ENCODE measurements at places on chromosomes 12 and 14.

DNA sequence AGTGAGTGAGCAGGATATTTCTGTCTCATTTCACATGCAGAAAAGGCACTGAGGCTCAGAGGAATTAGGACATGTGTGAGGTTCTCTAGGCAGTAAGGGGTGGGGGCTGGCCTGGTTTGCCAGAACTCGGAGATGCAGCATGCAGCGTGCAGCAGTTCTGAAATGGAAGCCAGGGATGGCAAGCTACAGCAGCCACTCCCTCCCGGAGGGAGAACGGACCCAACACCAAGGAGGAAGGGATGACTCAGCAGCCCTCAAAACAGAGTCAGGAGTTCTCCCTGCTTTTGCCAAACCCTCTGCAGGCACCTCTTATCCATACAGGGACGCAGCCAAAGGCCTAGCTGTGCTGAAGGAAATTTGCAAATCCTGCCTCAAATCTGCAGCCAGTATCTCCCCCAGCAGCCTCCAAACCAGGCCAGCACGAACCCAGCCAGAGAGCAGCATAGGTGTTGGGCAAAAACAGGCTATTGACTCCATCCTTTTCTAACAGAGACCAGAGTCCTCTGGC, 10.3 kb upstream of the SERPINA3 start:
- ATAC-seq = no peak

DNA sequence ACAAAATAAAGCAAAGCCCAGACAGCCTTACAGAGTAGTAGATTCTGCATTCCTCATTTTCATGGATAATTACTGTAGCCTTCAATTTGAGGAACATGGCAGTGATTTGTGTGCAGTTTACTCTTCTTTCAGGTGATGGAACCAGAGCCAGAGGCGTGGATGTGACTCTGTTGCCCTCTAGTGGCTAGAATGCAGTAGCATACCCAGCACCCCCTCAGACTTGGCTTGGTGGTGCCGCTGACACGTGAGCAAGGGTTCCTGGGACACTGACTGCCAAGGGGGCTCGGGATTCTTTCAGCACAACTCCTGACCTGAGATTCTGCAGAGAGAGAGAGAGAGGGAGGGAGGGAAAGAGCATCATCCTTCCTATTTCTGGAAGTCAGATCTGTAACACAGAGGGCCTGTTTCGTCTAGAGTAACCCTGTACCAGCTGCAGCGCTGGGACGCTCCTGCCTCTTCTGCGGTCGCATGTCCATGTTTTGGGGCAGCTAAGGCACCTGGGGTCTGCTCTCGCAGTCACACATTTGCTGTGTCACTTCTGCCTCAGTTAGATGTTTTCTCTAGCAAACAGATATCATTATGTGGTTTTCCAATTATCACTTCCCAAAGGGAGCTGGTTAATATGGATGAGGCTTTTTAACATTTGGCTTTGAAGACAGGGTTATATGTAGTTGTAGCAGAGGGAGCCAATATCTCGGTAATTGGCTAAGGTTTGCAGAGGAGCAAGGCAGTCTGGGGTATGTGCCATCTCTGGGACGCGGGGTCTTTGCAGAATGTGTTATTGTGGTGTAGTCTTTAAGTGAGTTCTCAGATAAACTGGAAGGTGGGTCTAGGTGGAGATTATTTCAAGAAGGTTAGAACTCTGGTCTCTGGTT, 428.1 kb downstream of the NRXN3 start:
- peak; percentile 76 for ATAC-seq

GRCh38 chr12:73514672-73515071, 1023.0 kb upstream of the ATXN7L3B start:
- peak; percentile 41 for ATAC-seq

GRCh38 chr14:63496837-63497400, 46.3 kb downstream of the PPP2R5E start:
- no peak for ATAC-seq

GRCh38 chr12:120012067-120012621, 23.1 kb downstream of the BICDL1 start:
- ATAC-seq = peak; percentile 92

DNA sequence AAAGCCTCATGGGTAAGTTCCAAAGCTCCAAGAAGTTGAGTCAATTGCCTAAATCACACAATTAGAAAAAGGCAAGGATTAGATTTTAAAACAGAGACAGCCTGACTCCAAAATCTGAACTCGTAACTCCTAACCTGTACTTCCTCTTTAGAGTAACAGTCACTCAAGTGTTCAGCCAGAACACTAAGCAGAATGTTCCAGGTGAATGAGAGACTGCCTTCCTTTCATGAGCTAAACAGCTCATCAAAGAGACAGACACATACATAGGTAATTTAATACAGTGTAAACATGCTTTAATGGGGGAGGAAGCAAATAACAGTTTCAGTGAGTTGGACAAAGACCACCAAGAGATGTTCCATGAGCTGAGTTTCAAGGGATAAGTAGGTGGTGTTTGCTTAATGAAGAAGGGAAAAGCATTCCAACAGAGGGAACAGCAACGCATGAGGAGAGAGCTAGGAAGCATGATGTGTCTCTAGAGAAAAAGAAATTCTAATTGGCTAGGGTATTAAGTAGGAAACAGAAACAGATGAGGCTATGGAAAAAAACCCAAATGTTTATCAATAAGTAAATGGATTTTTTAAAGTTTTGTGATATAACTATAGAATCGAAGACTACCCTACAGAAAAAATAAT, 403.9 kb downstream of the MED13L start:
- no peak for ATAC-seq

DNA sequence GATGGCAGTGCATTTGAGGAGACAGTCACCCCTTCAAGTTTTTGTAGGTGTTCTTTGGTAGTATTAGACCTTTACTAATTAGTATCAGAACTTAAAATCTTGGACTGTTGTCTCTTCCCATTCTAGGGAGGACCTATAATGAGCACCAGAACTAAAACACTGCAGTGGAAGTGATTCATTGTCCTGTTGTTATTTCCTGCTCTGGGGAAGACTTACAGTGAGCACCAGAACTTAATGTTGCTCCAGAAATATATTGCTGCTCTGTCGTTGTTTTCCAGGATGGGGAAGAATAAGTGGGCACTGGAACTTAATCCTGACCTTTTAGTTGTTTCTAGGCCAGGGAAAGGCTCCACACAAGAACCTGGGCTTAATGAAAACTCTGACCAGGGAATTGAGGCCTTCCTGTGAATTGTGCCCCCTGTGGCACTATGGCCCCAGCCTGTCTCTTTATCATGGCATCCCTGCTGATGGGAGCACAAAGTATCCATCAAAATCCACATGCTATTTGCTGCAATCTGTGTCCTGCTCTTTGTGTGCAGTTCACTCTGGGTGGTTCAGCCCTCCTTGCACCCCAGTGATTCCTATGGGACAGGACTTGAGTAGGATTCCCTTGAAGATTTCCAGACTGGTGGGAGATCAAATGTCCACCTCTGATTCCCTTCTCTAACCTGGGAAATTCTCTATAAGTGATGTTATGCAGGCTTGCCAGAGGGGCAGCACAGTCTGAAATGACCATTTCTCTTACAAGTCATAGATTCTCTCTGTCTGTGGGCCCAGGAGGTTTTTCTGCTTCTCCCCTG, 175.8 kb downstream of the PAWR start:
- ATAC-seq = no peak

DNA sequence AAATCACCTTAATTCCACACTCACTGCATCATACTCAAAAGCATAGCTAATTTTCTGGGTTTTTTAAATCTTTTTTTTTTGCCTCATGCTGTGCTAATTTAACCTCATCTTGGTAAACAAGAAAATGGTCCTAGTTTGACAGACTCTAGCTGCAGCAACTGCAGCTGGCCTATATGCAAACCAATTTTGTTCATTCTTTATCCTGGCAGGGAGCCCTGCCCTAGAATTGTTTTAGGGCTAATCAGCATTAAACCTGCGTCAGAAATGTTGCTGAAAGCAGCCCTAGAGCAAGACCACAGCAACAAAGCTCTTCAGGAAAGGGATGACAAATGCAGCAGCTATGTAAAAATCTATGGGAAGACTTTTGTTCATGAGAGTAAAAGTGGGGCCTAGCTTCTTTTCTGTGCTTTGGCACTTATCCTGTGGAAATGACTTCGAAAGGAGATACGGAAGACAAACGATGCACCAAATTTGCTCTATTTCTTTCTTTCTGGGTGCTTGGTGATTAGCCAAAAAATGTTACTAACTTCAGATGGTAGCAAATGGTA, 72.2 kb downstream of the DENND5B start:
- ATAC-seq = no peak

DNA sequence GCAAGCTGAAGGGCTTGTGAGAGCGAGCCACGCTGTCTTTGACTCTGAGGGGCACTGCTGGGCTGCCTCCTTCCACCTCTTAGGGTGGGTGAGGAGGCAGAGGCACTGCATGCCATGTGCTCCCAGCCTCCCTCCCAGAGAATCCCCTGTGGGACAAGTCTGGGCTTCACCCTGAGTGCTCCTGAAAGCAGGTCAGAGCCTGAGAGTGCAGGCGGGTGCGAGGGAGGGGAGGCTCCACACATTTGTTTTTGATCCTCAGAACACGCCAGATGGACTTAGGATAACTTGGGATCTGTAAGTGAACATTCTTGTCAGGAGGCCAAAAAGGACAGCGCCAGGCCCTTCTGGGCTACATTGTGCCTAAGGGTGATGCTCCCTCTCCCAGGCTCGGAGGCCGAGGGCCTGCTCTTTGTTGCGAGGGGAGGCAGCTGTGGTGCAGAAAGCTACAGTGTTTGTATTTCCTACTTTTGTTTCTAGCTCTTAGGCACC, 155.4 kb downstream of the TMX1 start:
- peak; percentile 40 for ATAC-seq

DNA sequence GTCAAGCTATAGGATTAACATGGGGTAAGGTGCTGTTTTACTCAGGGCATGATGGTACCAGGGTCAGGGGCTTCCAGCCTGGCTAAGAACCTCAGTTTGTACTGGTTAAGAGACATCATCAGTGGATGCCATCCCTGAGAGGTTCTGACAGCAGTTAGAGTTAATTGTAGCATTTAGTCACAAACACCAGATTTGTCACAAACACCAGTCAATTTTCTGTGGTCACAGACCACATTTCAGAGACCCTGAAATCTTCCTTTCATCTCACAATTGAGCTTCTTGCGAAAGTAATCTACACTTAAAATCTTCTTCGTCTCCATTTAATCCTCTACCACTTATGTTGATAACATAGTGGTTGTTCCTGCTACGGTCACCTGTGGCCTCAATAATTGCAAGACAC, 143.0 kb upstream of the EGLN3 start:
- ATAC-seq = no peak

- ATAC-seq = no peak
Measured at GRCh38 chr12:3313066-3313465, 177.9 kb upstream of the PRMT8 start.

GRCh38 chr12:6534695-6534944, 303 bp downstream of the GAPDH start:
- ATAC-seq = no peak

- no peak for ATAC-seq
Measured at GRCh38 chr12:31234053-31234840, 91.7 kb downstream of the SINHCAF start.

DNA sequence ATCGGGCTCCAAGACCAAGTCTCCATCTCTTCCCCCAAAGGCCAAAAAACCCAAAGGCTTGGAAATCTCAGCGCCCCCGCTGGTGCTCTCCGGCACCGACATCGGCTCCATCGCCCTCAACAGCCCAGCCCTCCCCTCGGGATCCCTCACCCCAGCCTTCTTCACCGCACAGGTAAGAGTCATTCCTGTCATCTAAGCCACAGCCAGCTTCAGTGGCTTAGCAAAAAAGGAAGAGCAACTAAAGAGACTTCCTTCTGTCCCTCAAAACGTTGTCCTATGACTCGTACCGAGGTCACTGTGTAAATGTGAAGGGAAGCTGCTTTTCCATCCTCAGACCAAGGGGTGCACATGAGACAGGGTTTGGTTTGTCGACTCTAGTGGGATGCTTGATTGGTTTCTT, 53.4 kb downstream of the ELK3 start:
- peak; percentile 66 for ATAC-seq

DNA sequence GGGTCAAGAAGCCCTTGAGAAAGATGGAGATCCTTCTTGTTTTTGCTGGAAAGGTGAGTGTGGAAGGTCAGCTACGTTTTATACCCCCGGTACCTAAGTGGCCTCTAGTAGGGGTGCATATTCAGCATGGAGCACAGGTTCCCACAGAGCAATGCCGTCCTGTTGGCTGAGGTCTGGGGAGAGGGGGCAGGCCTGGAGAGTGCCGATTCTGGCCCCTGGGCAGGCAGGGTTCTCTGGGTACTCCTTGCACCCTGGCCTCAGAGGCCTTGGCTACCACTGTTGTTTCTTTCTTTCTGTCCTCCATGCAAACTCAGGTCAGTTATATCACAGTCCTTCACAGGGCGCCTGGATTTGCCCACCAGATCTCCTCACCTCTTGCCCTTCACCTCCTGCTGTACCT, 8.5 kb downstream of the RBP5 start:
- no peak for ATAC-seq
